ENCODE measurements at places on chromosomes 4 and X.

DNA sequence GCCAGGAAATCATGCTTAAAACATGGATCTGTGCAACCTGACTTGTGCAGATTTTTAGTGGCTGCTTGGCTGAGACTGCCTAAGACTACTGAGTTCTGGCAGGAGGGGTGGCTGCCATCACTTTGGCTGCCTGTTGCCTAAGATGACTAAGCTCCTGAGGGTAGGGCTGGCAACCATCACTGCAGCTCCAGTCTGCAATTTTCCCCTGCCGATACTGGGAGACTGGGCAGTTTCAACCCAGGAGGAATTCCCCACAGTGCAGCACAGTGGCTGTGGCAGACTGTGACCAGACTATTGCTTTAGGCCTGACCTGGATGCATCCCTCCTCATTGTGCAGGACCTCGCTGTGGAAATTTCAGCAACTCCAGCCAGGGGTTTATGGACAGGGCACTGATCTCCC lies 544.9 kb downstream of the ANKRD50 start:
- no peak for DNase-seq

DNA sequence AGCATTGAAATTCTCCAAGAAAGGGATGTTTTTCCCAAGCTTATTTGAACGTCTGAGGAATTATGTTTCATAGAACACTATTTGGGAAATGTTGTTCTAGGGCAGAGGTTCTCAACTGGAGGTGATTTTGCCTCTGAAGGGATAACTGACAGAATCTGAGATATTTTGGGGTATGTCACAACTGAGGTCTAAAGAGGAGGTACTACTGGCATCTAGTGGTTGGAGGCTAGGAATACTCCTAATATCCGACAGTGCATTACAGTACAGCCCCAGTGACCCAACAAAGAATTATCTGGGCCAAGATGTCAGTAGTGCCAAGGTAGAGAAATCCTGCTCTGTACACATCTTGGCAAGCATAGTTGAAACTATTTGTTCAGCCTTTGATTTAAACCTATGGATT lies 6.4 kb downstream of the HSPA4L start:
- DNase-seq: no peak

DNA sequence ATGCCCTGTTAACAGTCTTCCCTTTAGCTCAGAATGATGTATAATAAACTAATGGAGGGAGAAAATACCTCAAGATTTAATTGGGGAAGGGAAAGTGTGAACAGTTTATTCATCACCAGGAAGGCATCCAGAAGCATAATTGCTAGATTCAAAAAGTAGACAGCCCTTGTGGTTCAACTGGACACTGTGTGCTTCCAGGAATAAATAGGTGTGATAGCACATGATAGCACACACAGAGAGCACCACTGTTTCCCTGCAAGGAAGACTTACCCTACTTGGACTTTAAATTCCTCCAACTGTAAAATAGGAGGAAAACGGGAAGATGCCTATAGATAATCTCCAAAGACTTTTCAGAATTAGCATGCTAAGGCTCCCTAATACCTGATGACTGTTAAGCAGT lies 27.8 kb downstream of the SLC39A8 start:
- no peak for DNase-seq

- no peak for DNase-seq
Measured at GRCh38 chr4:69717778-69718177, 42.6 kb downstream of the SULT1B1 start.

- no peak for DNase-seq
Measured at GRCh38 chr4:1627417-1628313, 56.4 kb downstream of the FAM53A start.

GRCh38 chr4:188109157-188109755 lies at the start of gene TRIML2:
Gene TRIML2, minus strand, starts transcription at chr4:188109603. Its CDS starts 4,235 bp downstream, at chr4:188105368.
- DNase-seq: no peak

GRCh38 chr4:1245481-1246051 lies 3.4 kb downstream of the CTBP1 start:
- no peak for DNase-seq

- DNase-seq: no peak
Measured at GRCh38 chr4:72449705-72450104, 119.3 kb downstream of the ADAMTS3 start.

- DNase-seq: no peak
Measured at GRCh38 chrX:30835373-30835772, 53.7 kb downstream of the TAB3 start.

- no peak for DNase-seq
Measured at GRCh38 chr4:81724925-81725329, 253.2 kb upstream of the RASGEF1B start.

GRCh38 chrX:108271397-108271787 lies 166.8 kb downstream of the COL4A6 start:
- DNase-seq: no peak

GRCh38 chr4:186778134-186778533 lies 54.5 kb upstream of the FAT1 start:
- DNase-seq: no peak

DNA sequence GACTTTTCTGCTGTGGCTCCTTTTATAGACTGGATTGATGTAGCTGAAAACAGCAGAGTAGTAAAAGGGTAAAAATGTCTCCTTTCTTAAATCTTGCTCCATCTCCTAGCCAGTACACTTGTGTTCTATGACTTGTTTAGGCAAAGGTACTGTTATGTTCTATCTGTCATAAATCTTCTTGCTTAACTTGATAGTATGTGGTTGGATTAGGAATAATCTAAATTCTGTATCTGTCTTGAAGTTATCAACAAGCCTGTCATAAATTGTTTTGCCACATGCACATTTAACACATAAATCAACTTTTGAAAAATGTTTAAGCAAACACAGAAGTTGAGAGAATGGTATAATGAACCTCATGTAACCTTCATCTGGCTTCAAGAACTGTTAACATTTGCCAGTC lies 157.0 kb downstream of the FRAS1 start:
- no peak for DNase-seq

DNA sequence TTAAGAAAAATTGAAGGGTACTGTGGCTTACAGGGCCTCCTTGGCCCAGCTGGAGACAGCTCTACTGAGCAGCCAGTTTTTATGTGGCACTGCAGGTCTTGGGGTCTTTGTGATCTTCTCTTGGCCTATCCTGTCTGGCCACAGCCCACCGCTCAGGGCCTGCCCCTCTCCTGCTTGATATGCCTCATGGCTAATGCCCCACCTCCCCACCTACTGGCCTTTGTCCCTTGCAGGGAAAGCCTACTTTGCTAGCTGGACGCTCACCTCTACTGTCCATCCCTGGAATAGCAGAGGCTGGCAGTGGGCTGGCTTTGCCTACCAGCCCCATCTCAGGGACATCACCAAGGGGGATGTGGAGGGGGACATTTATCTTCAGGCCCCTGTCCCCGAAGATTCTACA lies 134.1 kb downstream of the PJA1 start:
- no peak for DNase-seq

GRCh38 chr4:5126231-5126630 lies 75.0 kb downstream of the STK32B start:
- no peak for DNase-seq

DNA sequence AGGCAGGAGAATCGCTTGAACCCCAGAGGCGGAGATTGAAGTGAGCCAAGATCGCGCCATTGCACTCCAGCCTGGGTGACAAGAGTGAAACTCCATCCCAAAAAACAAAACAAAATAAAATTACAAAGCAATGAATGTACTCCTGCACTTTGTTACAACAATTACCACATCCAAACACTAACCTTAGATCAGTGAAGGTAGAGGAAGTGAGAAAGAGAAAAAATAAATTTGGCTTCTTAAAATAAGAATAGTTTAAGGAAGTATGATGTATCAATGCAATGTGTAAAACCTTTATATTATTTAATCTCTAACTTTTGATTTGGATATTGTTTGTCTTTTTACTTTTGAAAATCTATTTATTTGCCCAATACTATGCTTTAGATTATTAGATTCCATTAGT lies 21.7 kb upstream of the CSN1S1 start:
- DNase-seq: no peak

All from stimulated activated CD8-positive, alpha-beta memory T cell treated with anti-CD3 and anti-CD28 coated beads, Interleukin-4, amount 100 ng/mL, for 1 hour (primary cell).